Esophagus mucosa (tissue), 1 donor: ENCODE measurements at places on chromosomes 4 and X.

GRCh38 chr4:19703391-19703790 is 548.3 kb upstream of the SLIT2 start:
- no peak for ATAC-seq

DNA sequence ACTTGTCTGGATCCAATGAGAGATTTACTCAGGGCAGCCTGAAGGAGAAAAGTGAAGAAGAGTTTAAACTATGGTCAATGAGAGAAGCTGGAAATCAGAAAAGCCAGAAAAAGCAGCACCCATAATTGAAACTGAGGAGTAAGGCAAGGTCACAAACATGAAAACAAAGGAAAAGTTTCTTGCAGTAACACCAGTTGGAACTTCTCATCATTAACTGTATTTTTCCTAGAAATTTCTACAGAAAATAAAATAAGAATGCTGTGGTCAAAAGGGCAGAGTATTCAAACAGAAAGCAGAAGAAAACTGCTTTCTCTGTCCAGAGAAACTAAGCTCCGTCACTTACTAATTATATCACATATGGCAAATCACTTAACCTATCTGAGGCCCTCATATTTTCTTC is 102.2 kb downstream of the OR13H1 start:
- ATAC-seq = no peak

DNA sequence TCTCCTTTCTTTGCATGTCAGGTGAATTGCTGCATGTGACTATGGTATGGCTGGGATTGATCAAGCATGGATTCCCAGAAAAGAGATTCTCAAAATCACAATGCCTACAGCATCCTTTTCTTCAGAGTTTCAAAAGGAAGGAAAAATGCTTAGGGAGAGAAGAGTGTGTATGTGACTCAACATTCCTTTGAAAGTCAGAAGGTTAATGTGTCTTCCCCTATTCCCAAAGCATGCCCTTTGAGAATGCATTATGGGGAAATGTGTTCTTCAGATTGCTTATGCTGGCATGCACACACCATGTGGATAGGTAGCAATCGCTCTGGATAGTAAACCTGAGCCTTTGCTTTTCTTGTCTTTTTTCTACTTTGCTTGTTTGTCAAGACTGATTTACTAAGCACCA is 78.5 kb downstream of the ELOVL6 start:
- peak; percentile 63 for ATAC-seq

- peak; percentile 47 for ATAC-seq
Observed at GRCh38 chrX:33434256-33435092, 223.1 kb upstream of the DMD start.

DNA sequence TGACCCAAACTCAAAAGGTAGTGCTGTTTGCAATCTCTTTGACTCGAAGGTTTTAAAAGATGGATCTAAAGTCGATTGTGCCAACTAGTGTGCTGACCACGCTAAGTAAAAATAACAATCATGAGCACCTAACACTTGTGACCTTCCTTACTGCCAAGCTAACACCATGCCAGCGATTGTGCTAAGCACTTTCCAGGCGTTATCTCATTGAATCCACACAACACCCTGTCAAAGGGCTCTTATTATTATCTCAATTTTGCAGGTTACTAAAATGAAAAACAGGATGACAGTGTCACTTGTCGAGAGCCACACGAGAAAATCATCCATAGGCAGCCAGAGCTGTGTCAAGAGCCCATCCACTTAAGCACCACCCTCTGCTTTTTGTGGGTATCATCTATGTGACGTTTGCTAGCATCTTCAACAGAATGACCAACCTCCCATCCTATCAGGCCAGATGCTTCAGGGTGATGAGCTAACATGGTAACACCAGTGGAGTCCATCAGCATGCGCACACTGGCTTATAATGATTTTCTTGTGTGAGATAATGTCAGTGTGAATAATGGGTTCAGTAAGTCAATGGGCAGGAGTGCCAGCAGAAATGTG is 893 bp upstream of the GAB3 start:
- ATAC-seq = no peak

DNA sequence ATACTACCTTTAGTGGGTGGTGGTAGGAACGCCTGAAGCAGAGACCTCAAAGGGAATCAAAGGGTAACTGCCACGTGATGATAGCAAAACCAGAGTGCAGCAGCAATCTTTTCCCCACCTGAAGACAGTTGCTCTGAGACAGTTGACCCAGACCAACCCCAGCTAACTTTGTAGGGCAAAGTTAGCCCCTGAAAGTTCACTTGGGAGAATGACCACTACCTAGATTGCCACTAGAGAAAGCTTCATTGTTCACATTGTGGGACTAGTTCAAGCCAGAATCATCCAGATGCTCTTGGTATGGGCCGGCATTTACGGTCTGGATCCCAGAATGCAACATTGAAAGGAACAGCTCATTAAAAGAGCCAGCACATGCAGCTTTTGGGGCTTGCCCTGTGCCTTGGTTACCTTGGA is 4.1 kb downstream of the SEPTIN6 start:
- no peak for ATAC-seq

DNA sequence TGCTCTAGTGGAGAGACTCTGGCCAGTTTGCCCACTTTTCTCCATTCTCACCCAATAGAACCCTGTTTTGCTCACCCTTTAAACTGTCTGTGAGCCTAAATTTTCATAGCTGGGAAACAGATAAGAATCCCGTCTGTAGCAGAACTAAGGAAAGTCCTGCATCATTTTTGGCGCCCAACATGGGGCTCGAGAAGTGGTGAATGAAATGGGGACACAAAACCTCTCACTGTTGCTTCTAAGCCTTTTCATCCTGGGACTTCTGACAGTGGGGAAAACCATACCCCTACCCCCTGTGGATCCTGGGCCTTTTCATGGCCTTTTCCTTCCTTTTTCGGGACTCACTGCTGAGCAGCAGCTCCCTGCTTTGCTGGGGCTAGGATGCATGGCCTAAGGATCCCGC is 189.9 kb downstream of the INPP4B start:
- no peak for ATAC-seq

DNA sequence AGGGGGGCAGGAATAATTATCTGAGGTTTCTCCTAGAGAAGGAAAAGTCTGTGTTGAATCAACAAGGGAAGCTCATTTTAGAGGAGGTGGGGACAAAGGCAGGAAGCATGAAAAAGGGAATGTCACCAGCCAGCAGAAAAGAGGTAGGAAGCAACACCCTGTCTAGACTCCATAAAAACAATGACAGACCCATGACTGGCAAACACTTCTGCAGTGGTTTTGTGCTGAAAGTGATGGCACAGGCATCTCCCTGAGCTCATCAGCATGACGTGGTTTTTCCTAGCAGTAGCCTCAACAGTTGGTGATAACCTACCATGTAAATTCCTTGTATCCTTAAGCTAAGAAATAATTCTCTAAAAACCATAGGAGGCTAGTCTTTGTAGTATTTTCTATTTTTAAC is 110.7 kb upstream of the GALNT7 start:
- no peak for ATAC-seq

- ATAC-seq = no peak
Observed at GRCh38 chr4:10100734-10101216, 15.8 kb downstream of the WDR1 start.

- ATAC-seq = no peak
Observed at GRCh38 chr4:5120468-5120867, 69.2 kb downstream of the STK32B start.

- no peak for ATAC-seq
Observed at GRCh38 chrX:150060406-150060805, 122.1 kb upstream of the EOLA2 start.

- no peak for ATAC-seq
Observed at GRCh38 chr4:635851-636627, 10.7 kb downstream of the PDE6B start.

GRCh38 chr4:173536808-173537429 is 6.9 kb upstream of the HAND2 start:
- no peak for ATAC-seq

GRCh38 chr4:60846678-60847077 is 353.4 kb upstream of the ADGRL3 start:
- ATAC-seq = no peak

GRCh38 chr4:40723728-40724127 is 26.0 kb upstream of the NSUN7 start:
- no peak for ATAC-seq

DNA sequence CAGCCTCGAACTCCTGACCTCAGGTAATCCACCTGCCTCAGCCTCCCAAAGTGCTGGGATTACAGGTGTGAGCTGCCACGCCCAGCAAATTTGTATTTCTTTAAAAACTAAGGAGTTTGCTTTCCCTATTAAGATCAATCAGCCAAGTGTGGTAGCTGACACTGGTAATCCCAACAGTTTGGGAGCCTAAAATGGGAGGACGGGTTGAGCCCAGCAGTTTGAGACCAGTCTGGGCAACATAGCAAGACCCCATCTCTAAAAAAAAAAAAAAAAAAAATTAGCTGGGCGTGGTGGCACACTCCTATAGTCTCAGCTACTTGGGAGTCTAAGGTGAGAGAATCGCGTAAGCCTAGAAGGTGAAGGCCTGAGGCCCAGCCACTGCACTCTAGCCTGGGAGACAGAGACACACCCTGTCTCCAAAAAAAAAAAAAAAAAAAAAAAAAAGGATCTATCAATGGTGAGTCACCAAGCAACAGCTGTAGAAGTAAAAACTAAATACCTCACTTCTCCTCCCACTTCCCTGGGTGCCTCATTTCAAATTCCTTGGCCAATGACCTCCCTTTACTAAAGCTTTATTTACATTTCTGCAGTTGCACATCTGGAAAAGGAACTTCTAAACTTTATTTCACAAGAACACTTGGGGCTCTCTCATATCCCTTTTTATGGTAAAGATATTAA is 54.5 kb downstream of the LDB2 start:
- ATAC-seq = peak; percentile 72

DNA sequence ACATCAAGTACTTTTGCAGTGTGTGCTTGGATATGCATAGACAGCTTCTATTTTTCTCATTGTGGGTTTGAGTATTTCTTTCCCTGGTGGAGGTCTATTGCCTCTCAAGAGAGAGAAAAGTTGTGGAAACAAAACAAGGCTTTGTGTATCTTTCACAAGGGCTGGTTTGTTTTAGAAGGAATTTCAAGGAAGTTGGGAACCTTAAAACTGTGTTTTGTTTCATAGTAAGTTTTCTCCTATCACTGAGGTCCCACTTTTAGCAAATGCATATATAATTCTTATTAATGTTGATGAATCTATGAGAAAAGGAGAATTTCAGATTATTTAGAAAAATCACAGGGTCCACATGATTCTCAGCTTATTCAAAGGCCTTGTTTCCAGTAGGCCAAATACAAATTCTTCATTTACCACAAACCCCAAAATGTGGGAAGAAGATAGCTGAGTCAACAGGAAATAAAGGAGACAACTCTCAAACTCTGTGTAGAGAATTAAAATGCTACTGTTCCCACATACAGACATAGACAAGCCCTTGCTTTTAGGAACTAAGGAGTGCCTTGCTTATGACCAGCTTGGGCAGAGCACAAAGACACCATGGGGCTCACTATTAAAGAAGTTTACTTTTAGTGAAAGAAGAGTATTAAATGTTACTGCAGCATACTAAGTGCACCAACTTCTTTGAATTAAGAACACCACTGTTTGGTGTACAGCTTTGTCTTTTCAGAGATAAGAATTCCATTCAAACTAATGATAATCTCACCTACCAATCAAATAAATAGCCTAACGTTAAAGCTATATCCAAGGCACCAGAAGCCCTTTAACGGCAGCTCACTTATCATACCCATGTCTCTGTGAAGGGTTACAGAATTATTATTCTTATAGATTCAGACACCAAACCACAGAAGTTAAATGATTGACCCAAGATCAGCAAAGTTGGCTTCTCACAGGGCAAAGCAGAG is 177.4 kb upstream of the LEF1 start:
- ATAC-seq = no peak

DNA sequence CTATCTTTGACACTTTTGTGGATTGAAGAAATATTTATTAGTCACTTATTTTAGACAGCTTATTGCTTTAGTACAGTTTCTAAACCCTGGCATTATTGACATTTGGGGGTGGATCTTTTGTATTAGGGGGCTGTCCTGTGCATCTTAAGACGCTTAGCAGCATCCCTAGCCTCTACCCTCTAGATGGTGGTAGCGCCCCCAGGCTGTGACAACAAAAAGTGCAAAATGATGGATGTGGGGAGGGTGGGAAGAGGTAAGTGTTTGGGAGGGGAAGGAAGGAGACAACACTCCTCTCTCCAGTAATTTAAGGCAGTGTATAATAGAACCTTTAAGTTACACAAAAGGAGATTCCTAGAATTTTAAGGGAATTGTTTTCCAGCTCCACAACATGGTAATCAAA is 1210.6 kb downstream of the C4orf33 start:
- no peak for ATAC-seq

DNA sequence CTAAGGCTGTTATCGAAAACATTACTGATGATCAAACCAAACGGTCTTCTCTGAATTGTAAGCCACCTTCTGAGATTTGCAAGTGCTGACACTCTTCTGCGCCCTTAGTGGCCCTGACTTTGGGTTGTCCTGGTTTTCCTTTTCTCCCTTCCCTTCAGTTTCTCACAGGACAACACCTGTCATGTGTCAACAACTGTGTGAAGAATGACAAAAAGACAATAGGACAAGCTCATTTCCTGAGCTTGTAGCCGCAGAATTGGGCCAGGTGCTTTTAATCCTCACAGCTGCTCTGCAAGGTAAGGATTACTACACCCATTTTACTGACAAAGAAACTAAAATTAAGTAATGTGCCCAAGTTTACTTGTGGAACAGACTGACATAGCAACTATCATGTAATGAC is 44.9 kb upstream of the TXK start:
- peak; percentile 81 for ATAC-seq

- ATAC-seq = peak; percentile 100
Observed at GRCh38 chr4:145618932-145619638, at the start of gene MMAA. Gene MMAA, plus strand, starts transcription at chr4:145619385. Its CDS starts 19,755 bp downstream, at chr4:145639140.

DNA sequence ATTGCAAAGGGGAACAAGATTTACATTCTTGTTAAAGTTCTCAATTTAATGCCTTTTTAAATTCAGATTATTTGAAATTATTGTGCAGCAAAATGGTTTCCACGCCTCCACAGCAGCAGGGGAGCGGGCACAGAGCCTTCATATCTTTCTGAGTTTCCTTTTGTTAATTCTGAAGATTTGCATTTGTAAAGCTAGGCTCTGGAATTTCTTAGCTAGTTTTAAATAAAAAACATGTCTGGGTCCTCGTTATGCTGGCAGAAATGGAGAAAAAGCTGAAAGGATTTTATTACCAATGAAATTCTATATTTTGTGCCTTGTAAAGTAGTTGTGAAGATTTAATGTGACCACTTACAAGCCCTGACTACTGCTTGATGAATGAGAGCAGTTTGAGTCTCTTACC is 40.8 kb upstream of the MAGED1 start:
- ATAC-seq = no peak

GRCh38 chr4:121009578-121010478 is 62.5 kb downstream of the NDNF start:
- no peak for ATAC-seq
